ENCODE measurements at places on chromosomes 16 and 17. TPM values are rescaled to one million over a fixed set of nuclear protein-coding genes. Genes with fewer than 3 reads are reported as not detected.

Gene TVP23C
- 21.6 TPM for total RNA-seq

Gene PIK3R5
- 0.05 TPM for total RNA-seq

Gene NPIPA3
- total RNA-seq: 0.28 TPM

Gene PIRT
- not detected for total RNA-seq

Gene PDILT
- total RNA-seq: not detected

Gene SLC12A3
- total RNA-seq: not detected

Gene SLFN12L
- total RNA-seq: 0.05 TPM

Gene TMC7
- 6.5 TPM for total RNA-seq

Gene SLC2A4
- 0.34 TPM for total RNA-seq

Gene RBFOX1
- not detected for total RNA-seq

Gene CCL4L2
- not detected for total RNA-seq

Gene KRTAP9-8
- not detected for total RNA-seq

Gene HOXB3
- total RNA-seq: 11.9 TPM

Gene PDE6G
- total RNA-seq: 4.1 TPM

Gene IL17C
- total RNA-seq: not detected

Gene KRT25
- not detected for total RNA-seq

Gene HSPB9
- total RNA-seq: not detected

Gene P2RX5
- total RNA-seq: 0.23 TPM

Gene MYH3
- 0.34 TPM for total RNA-seq

Gene AATK
- 4.1 TPM for total RNA-seq

Gene KRT16
- 0.28 TPM for total RNA-seq

Gene TPSG1
- not detected for total RNA-seq

Gene SCARF1
- total RNA-seq: 172 TPM

Gene PLA2G10
- not detected for total RNA-seq

Gene PROCA1
- total RNA-seq: 0.56 TPM

Gene NKD1
- 0.14 TPM for total RNA-seq

Gene VASN
- total RNA-seq: 1.9 TPM

Gene UTS2R
- total RNA-seq: not detected

Gene NR1D1
- total RNA-seq: 2.3 TPM

Gene C17orf107
- 0.68 TPM for total RNA-seq

Gene RPL13
- 3,550 TPM for total RNA-seq

Gene TNS4
- total RNA-seq: not detected

Gene LGALS9B
- not detected for total RNA-seq

Gene FAM171A2
- total RNA-seq: 7.0 TPM

Gene MYH1
- not detected for total RNA-seq

Gene MYL4
- total RNA-seq: 1.5 TPM

Gene KRTAP4-3
- not detected for total RNA-seq
